ENCODE measurements at places on chromosomes 4 and X.
A peak's percentile ranks its signal among the peaks of the same experiment; 100 is the strongest.

DNA sequence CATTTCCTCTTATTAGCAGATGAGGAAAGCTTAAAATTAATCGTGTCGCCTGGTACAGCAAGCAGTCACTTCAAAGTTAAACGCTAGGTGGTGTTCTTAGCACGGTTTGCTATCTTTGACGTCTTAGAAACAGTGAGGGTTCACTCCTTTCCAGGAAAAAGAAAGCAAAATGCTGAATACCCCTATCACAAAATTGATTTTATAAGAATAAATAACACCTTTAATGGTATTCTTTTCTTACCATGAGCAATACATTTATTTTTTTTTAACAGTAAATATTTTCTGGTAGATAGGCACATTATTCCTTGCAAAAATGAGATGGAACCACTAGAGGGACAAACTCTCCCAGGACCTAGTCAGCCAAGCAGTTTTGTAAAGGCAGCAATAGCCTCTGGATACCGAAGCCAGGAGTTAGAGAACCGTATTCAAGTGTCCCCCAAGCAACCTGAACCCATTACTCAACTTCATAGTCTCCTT is 153.9 kb downstream of the KDR start:
- no peak for DNase-seq

- peak; percentile 52 for DNase-seq
Measured at GRCh38 chr4:53914313-53915016, 149.9 kb downstream of the CHIC2 start.

- no peak for DNase-seq
Measured at GRCh38 chr4:169070071-169070894, 60.2 kb upstream of the CBR4 start.

- no peak for DNase-seq
Measured at GRCh38 chr4:30605616-30606190, 114.5 kb upstream of the PCDH7 start.

GRCh38 chr4:185904381-185904780 is 92.4 kb upstream of the SORBS2 start:
- no peak for DNase-seq

DNA sequence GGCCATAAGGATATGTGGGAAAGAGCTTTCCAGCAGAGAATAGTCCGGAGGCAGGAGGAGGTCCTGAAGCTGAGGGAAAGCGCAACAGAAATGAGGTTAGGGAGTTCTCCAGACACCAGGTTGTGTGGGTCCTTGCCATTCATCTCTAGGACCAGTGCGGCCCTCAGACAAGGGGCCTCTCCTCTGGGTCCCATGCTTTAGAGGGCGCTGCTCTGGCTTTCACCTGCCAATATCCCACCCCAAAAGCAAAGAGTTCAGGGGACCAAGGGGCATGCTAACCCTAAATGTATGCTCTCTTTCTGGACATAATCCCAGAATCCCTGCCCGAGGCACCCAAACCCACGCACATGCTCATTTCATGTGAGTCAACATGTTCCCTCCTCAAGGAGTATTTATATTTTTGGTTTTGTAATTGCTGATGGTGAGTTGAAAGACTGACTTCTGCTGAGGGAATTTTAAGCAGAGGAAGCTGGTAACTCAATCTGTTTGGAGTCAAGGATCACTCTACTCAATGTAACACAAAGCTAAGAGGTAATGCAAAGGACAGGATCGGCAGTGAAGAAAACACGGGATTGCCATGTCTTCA is 14.8 kb downstream of the RPL34 start:
- no peak for DNase-seq

- DNase-seq: no peak
Measured at GRCh38 chr4:139515531-139515958, 40.5 kb downstream of the SETD7 start.

GRCh38 chrX:153470411-153471363 is at the start of gene HAUS7:
Gene HAUS7 (minus strand): TSS chrX:153470576. CDS start chrX:153470557, 19 bp downstream.
- DNase-seq: peak; percentile 91

GRCh38 chr4:125650557-125650956 is 335.8 kb downstream of the FAT4 start:
- no peak for DNase-seq

DNA sequence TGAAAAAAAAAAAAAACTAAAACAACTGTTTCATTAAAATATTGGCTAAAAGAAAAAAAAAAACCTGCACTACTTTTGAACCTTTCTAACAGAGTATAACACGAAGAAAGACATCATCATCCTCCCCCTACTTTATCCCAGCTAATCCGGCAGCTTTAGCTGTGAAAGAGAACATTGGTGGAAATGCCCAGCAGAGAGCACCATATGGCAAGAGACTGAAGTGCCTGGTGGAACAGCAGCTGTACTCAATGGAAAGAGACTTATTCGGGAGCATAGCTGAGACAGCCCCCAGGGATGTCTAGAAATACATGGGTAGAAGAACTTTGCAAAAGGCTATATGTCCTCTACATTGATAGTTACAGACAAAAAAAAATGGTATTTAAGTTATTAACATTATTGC is 30.3 kb downstream of the STPG2 start:
- DNase-seq: no peak

- no peak for DNase-seq
Measured at GRCh38 chrX:103637604-103638338, 9.0 kb downstream of the TCEAL1 start.

- no peak for DNase-seq
Measured at GRCh38 chr4:667545-667925, 6.5 kb downstream of the ATP5ME start.

DNA sequence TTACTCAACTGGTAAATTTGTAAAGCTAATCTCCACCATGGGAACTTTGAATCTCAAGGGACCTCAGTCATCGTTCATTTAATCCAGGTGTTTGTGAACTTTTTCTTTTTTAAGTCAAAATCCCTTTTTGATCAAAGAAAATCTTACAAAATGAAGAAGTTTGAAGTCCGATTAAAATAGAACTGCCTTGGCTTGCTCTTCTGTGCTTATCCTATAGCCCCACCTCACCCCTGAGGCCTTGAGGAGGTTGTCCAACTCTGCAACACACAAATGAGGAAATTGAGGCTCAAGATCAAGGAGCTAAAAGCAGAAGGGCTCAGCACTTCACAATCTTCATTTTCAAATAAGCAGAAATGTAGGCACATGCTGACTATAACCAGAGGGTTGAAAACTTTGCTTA is 240.3 kb upstream of the SFRP2 start:
- DNase-seq: no peak

GRCh38 chrX:147953976-147954375 is 27.2 kb upstream of the FMR1NB start:
- no peak for DNase-seq

DNA sequence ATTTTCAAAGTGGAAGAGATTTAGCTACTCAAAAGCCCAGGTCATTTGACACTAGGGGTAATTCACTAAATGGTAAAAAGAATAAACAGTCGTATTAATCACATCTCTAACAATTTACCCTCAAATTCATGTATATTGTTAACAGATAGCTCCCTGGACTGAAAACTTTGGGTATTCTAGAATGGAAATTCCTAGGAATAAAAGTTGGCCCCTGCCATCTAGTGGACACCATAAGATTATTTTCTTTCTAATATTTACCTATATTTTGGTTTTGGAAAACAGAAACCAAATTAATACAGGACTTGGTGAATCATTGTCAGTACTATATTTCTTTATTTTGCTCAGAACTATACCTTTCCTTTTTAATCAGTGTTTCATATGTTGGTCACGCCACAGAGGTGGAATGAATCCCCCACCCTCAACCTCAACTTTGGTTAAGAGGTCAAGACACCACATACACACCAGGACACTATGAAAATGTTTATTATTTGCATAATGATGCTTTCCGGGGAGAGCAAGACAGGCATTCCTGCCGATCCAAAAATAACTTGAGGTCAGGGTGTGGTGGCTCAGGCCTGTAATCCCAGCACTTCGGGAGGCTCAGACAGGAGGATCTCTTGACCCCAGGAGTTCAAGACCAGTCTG is 96.2 kb upstream of the APOOL start:
- DNase-seq: no peak

DNA sequence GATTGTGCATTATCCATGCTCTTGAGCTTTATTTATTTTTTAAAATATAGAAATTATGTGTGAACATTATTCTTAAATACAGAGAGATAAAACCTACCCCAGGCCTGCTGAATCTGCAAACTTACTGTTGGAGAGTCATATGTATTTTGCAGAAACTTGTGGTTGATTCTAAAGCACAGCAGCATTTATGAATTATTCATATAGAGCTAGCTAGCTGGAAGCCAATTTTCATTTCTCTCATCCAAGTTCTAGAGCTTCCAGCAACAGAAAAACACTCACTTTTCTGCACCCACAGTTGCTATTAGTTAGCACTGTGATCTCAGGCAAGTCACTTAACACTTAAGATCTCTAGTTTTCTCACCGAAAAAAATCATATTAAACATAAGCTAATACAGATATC is 479.5 kb upstream of the FAM47C start:
- no peak for DNase-seq

DNA sequence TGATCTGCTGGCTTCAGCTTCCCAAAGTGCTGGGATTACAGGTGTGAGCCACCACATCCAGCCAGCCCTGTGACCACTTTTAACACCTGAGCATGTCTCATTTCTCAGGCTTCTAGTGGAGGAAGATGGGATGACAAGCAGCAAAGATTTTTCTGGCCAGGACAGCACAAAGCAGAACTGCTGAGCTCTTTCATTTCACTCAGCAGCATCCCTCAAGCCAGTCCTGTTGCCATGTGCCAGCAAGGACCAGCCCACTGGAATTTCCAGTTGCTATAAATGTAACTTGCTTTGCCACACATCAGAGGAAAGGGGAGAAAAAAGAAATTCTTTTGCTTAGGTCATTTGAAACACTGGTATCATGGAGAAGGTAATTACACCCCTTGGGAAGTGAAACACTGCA is 75.9 kb downstream of the SLC9A7 start:
- DNase-seq: no peak

DNA sequence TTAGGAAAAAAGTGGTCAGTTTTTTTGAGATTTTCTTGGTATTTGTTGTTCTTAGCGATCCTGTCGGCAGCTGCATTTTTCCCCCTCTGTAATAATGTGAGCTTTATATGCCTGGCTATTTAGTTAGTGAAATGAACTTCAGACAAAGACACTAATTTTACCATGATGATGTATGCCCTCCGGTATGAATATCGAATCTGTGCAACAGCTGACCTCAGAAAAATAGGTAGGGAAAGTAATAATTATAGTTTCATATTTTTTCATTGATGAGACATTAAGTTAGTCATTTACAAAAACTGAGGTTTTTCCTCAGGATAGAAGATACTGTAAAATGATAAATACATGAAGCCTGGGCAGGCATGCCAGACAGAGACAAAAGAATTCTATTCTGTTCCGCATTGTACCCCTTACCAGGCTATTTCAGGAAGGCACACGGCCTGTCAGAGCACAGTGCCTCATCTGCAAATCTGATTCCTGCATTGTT is 155.8 kb downstream of the SHROOM3 start:
- no peak for DNase-seq

DNA sequence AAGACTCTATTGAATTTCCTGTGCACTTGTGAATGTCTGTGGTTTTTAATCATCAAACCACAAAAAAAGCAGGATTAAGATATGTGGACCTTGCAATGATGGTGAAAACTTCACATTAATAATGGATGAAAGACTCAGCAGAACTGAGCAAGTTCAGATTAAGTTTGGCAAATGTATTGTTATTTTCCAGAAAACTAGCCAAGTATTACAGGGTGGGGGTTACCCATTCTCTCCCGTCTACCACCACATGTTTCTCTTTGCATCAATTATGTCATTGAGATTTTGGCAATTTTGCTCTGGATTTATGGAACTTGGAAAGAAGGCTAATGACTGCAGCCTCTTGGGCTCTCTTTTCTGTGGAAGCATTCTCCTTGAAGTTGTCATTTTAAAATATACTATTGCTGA is 577.1 kb downstream of the ANKRD50 start:
- no peak for DNase-seq

DNA sequence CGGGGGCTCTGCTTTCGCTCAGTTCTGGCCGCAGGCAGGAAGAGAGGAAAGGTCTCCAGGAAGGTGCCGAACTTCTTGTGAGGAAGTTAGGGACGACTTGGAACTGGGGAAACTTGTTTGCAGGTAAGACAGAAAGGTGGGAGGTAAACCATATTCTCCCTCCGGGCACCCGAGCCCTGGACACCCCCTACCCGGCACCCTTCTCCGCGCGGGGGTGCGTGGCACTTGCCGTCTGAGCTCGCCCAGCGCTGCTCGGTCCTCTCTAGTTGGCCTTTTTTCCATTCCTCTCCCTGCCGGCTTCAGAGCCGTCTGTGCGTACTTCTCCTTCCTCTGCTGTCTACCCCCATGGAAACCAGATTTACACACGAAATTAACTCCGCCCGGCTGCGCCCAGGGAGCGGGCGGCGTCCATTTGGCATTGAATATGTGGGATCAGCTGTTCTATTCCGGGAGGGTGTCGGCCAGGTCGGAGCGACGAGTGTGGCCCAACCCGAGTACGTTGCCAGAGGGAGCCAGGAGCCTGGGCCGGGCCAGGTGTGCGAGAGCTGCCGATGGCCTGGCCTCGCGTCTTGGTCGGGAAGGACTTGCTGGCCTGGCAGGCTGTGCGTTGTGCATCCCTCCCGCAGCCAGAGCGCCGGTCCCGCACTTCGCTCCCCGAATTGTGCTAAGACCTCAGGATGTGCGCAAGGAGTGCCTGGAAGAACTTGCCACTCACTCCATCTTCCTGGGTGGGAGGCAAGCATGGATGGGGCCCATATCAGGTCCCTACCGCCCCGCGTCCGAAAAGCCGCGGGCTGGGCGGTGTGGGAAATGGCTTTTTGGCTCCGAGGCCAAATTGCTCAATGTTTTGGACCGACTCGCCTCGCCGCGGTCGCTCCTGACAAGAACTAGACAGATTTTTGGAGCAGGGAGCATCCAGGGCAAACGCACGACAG is 1.7 kb downstream of the PDGFRA start:
- no peak for DNase-seq

GRCh38 chrX:109818976-109819375 is 85.9 kb upstream of the ACSL4 start:
- DNase-seq: no peak

DNA sequence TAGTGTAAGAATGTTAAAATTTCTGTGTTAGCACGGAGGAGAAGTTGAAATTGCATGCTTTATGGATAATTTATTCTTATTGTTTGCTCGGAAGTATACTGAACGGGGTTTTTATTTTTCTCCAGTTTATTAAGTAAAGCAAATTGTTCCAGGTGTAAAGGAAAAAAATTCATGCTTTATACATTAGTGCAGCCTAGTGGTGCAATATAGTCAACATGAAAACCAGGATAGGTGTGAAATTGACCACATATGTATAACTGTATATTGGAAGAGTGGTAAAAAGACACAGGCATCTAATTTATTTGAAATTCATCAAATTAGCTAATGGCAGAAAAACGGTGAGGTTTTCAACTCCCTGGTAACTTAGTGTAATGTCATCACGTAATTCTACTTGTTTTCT is 959 bp downstream of the BRS3 start:
- DNase-seq: no peak
